ENCODE measurements at places on chromosomes 1 and 21.

DNA sequence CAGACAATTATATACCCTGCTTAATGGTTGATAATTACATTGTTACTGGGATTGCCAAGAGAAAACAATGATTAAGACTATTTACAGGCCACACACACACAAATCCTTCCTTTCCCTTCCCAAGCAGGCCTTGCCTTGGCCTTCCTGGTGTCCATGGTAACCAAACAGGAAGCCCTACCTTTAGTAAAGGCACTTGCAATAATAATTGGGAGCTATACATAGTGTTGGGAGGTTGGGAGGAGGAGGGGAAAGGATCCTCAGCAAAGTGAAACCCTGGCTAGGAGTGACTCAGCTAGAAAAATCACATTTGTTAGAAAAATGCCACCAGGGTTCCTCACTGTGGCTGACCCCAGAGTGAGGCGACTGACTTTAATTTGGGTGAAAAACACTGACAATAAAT is 122.3 kb upstream of the ADAR start:
- DNase-seq: no peak

DNA sequence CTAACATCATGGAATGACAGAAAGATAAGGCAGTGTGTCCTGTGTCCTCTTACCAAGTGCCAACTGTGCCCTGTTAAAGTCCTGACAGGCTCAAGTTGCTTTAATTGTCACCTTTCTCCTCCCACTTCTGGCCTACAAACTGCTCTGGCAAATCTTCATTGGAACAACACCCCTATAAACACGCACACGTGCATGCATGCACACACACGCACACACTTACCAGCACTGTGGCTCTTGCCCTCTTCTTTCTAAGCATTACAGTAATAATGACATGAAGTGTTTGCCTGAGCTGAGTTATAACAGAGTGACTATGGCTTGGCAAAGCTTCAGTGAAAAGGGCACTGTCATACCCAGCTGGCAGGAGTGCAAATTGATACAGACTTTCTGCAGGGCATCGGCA is 82.3 kb upstream of the SYT6 start:
- no peak for DNase-seq

GRCh38 chr1:216805953-216806352 is 82.7 kb upstream of the ESRRG start:
- DNase-seq: no peak

- DNase-seq: no peak
Observed at GRCh38 chr1:186799689-186800054, 29.1 kb upstream of the PLA2G4A start.

DNA sequence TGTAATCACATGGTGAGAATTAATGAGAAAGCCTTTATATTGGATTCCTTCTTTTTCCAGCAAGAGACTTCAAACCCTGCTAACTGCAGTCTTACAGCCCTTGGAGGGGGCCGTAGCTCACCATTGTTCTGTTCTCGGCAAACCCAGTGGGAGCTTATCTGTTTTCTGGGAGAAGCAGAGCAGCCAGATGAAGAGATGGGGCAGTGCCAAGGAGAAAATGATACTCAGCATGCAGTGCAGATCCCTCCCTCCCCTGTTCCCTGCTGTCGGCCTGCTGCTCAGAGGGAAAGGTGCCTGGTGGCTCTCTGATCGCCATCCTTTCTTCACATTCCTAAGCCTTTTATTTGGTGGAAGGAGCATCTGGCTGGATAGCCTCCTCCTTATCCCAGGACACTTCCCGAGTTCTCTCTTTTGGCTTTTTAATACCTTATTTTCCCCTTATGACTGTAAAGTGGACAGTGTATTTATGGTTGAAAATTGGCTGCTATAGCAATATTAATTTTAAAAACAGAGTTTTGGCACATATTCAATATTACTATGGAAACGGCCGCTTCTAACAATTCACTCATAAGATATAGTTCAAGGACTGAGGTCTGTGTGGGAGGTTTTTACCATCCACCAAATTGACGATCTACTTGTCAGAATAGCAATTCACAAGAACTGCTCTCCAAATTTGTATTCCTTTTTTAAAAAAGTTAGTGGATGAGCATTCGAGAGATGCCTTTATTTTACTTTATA is 203.4 kb downstream of the CRB1 start:
- no peak for DNase-seq

DNA sequence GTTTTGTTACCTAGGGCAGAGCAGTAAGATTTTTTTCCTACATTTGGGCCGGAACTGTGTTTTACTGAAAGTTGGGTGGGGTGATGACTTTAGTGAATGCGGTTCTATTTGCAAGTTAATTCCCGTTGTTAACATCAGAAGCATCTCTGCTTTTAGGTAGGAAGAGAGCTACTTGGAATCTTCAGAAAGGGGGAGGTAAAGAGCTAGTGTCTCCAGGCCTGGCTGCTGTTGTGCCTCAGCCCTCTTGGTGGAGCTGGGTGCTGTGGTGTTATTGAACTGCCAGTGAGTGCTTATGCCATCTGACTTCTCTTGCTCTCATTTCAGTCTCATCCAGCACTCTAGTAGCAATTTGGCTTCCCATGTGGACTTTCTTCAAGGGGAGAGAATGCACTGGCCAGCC is 3.4 kb downstream of the KDM4A start:
- no peak for DNase-seq

DNA sequence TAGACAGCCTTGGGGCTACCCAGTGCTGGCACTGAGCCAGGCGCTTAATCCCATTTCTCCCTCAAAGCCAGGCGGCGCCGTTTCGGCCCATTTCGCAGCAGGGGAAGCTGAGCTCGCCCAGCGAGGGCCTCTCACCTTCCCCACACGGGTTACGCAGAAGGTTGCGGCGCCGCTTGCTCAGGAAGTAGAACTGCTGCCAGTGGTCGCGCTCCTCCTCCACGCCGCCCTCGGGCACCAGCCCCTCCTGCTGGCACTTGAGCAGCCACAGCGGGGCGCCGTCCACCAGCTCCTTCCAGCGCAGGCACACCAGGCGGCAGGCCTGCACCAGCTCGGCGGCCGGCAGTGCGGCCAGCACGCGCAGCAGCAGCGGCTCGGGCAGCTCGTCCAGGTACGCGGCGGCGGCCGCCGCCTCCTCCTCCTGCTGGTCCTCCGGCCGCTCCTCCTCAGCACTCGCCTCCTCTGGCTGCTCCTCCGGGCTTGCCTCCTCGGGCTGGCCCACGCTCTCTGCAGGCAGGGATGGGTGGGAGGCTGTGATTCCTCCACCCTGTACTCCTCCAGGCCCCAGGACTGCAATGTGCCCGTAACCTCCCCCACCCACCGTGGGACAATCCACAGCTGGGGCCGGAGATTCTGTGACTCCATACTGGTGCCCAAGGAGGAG is 3.8 kb downstream of the FBXO2 start:
- DNase-seq: no peak

- DNase-seq: no peak
Observed at GRCh38 chr1:173616859-173617258, 14.0 kb upstream of the SLC9C2 start.

DNA sequence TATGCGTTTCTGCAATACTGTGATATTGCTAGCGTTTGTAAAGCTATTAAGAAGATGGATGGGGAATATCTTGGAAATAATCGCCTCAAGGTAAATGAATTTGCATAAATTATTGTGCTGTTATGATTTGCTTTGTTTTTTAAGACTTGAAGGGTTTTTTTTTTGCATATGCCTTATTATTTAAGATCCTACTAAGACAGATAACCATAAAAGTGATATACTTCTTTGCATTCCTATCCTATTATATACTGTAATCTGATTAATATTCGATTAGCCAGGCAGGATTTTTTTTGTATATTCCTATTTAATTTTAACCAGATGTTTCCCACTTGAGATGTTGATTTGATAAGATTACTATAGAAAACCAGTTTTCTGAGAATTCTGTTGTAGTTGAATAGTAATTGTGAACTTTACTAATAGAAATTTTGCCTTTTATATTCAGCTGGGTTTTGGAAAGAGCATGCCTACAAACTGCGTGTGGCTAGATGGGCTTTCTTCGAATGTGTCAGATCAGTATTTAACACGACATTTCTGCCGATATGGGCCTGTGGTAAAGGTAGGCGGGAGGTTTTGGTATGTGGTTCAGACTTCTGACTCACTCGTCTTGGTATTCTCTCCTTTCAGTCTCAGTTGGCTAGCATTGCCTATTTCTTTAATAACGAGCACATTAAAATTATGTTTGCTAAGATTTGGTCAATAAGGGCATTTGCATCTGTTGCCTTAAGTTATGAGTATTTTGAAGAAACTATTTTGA is 56.8 kb downstream of the ZBTB17 start:
- DNase-seq: no peak

DNA sequence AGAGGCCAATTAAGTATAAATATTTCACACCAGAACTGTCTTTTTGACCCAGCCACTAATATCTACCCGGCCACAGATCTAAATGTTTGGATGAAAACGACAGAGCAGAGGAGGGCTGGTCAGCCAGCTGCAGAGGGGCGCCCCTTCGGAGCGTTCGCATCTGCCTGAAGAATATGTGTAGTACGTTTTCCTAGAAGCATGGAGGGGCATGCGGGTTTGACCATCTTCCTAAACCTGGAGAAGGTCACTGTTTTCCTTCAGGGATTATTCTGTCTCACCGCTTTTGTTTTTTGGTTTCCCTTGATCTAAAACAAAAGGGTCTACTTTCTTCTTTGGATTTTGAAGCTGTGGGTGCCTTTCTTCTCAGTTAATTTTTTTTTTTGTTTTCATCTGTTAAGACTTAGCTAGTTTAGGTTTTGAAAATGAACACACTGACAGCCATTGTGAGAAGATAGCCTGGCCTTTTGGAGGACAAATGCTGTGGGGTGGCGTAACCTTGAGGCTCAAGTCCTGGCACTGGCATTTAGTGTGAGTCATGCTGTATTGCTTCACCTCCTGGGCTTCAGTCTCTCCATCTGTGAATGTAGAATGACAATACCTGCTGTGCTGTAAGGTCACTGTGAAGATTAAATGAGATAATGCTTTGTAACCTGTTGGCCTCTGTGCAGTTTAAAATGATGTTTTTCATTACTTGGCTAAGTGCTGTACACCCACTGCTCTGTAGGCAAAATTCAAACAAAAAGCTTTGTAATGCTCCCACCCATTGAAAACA is 74.1 kb upstream of the IRF2BP2 start:
- peak; percentile 80 for DNase-seq

GRCh38 chr1:63124666-63125191 is 197.6 kb upstream of the FOXD3 start:
- no peak for DNase-seq

- DNase-seq: no peak
Observed at GRCh38 chr1:117646007-117646811, 40.4 kb downstream of the TENT5C start.

DNA sequence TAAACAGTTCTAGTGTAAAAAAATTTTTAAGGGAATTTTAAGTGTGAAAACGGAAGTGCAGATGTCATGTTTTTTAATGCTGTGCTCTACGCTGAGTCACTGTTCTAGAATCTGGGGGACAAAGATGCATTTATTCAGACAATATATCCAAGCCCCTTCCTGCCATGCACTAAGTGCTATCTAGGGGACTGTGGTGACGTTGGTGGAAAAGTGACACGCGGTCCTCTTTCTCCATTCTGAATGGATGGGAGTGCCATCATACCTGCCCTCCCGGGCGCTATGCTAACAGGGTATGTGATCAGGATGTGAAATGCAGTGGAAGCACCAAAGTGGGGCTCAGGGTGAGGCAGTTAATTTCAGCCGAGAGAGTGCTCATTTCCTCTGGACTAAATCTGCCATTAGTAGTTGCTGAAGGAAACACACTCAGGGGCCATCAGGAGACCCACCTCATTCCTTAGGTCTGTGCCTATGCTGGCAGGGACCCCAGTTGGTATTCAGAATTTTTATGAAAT is 6.6 kb downstream of the C1orf226 start:
- DNase-seq: no peak
